ENCODE measurements at places on chromosomes 1 and 21. TPM values are rescaled to one million over a fixed set of nuclear protein-coding genes. Genes with fewer than 3 reads are reported as not detected.

NES gene
- 1,081 TPM for polyA plus RNA-seq

OR6K3 gene
- not detected for polyA plus RNA-seq

- no peak for DNase-seq
Observed at GRCh38 chr1:67647036-67647798, 37.8 kb upstream of the GADD45A start.

C1orf21 gene
- polyA plus RNA-seq = 59.1 TPM

FCGR2B gene
- 0.40 TPM for polyA plus RNA-seq

Measured in muscle of back (tissue), 13 donors.